ENCODE measurements at places on chromosomes 11 and 22.

- no peak for DNase-seq
Observed at GRCh38 chr11:105705786-105706530, 96.1 kb downstream of the GRIA4 start.

DNA sequence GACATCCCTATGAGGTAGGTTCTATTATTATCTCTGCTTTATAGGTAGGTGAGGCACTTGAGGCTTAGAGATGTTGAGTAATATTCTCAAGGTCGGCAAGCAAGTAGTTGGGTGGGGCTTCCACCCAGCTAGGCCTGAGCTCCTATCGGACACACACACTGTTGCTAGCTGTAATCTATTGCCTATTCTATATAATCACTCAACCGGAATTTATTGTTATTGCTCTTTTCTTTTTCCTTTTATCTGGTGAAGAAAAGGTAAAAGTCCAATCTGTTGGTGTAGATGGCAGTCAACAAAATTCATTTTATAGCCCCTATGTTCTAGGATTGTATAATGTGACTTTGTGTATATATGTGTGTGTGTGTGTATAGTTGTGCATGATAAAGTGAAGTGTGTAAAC lies 3.4 kb downstream of the OR9Q2 start:
- DNase-seq: no peak

DNA sequence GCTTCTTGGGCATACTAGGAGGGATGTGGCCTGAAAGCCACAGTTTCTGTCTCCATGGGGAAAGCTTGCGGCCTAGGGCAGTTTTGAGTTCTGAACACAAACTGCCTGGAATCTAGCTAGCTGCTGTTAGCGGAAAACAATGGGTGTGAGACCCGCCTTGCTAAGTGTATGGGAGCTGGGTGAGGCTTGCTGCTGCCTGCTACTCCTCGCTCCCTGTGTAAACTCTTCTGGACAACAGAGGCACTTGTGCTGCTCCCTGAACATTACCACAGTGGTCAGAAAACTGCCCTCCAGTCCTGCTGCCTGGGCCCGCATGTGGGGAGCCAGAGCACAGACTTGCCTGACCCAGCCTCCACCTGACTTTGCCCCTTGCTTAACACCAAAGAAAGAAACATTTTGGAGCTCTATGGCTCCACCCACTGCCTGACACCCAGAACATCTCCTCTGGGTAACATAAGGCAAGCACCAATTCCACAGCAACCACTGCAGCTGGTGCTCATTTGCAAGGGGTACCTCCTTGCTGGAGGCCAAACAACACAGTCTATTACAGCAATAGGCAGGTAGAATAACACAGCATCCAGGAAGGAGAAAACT lies 766.3 kb upstream of the RAG2 start:
- no peak for DNase-seq

DNA sequence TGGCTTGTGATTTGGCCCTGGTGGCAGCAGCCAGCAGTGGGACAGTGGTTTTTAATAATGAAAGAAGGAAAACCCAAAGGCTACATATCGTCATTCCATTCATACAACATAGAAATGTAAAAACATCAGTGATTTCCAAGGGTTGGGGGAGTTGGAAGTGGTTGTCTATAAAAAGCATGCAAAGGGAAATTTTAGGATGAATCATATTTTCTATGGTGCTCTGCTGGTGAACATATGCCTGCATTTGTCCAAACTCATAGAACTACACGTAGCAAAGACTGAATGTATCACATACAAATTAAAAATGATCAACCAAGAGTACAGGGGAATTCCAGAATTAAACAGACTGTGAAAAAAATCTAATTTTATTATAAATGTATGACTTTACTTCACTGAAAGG lies 11.1 kb downstream of the OR5B3 start:
- DNase-seq: no peak

DNA sequence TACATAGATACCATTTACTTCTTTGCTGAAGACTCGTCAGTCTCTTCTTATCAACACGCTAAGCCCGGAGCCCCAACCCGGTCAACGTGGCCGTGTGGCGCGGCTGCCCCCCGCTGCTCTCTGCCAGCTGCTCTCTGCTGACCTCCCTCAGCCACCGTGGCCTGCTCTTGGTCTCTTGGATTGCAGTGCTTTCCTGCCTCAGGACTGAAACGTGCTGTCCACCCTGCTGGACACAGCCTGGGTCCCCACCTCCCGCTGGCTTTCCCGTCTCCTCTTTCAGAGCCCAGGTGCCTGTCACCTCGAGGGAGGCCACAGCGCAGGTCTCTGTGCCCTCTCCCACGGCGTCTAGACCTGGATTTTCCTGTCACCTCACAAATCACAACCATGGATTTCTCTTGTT lies 388.1 kb upstream of the B3GAT1 start:
- DNase-seq: no peak

- peak; percentile 20 for DNase-seq
Observed at GRCh38 chr11:62664405-62665074, 470 bp downstream of the C11orf98 start.

DNA sequence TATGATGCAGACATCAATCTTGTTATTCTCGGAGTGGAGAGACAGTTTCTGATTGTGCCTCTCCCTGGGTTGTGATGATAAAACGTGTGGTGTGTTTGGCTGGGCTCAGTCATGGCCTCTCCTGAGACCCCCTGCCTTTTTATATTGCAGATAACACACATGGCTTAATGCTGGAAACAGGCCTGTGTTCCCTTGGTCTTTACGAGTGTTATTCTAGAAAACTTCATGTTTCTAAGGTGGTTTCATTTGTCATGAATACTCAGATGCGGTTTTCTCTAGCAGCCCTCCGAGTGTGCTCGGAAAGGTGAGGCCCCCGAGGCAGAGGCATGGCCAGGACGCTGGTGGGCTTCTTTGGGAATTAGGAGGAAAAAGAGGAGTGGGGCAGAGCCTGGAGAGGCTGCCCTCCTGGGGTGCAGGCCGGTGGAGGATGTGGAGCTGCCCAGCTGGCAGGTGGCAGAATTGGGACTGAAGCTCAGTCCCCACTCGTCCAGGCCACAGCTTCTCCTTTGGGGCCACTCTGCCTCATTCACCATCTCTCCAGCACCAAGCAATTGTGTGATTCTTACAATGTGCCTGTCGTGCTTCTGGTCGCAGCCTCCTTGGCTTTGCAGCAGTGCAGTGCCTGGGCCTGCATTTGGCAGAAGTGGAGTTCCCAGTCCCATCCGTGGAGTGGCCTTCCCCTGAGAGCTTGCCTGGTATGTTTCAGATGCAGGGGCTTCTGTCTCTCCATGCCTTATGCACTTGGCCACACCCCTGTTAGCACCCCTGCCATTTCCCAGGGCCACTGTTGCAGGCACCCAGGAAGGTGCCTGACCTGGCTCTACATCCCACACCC lies 309.6 kb downstream of the TBC1D22A start:
- DNase-seq: no peak

DNA sequence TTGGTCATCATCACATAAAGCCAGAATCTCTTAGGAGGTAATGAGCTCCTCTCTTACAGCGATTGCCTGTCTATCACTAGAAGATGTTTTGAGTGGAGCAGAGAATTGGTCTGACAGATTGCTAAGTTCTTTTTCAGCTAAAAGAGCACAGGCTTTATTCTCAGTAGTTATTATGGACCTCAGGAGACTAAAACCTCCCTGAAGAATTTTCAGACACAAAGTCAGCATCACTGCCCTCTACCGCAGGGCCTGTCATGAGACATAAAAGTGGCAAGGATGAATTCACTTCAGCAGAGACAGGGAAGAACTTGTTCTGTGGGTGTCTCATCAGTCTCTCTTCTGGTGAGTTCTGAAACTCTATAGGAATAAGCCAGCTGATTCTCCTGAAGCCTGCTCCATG lies at the start of gene OR51I2:
Gene OR51I2 (plus strand): TSS at position 301 of the 400 bp plus-strand sequence. CDS start 4,166 bp downstream, outside the sequence.
- no peak for DNase-seq

All from left ventricle myocardium inferior (tissue), 1 donor.